ENCODE measurements at places on chromosomes 16 and 17. TPM values are rescaled to one million over a fixed set of nuclear protein-coding genes. Genes with fewer than 3 reads are reported as not detected.
A peak's percentile ranks its signal among the peaks of the same experiment; 100 is the strongest.

- H3K27me3 ChIP-seq, result no peaks in the 10 kb centered on the region
- H3K4me1 ChIP-seq, result no peaks in the 10 kb centered on the region
- no peak overlapping the region for H3K27ac ChIP-seq
- DNase-seq, result no peak
- no peak overlapping the region for H3K4me3 ChIP-seq
- no peaks in the 10 kb centered on the region for H3K36me3 ChIP-seq
These were observed 16.8 kb upstream of the TVP23A start for GRCh38 chr16:10835281-10835931.

- no peaks in the 10 kb centered on the region for H3K27me3 ChIP-seq
- peak; percentile 34 for DNase-seq
- H3K27ac ChIP-seq, result no peak overlapping the region
- no peak overlapping the region for H3K4me3 ChIP-seq
These were observed 674 bp downstream of the TOM1L1 start for GRCh38 chr17:54901230-54901822.

DNA sequence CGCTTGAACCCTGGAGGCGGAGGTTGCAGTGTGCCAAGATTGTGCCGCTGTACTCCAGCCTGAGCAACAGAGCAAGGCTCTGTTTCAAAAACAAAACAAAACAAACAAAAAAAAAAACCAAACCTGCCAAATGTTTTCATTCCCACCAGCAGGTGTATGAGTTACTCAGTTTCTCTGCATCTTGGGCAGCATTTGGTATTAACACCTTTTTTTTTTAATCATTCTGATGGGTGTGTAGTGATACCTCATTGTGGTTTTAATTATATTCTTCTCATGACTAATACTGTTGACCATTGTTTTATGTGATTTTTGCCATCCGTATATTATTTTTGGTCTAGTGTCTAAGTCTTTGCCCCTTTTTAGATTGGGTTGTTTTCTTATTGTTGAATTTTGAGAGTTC is 15.3 kb downstream of the NFATC3 start:
- no peaks in the 10 kb centered on the region for H3K27me3 ChIP-seq
- DNase-seq, result no peak
- peaks cover 2% of the 10 kb centered on the region for H3K4me1 ChIP-seq
- H3K36me3 ChIP-seq, result no peaks in the 10 kb centered on the region
- no peak overlapping the region for H3K4me3 ChIP-seq
- no peak overlapping the region for H3K27ac ChIP-seq

DNA sequence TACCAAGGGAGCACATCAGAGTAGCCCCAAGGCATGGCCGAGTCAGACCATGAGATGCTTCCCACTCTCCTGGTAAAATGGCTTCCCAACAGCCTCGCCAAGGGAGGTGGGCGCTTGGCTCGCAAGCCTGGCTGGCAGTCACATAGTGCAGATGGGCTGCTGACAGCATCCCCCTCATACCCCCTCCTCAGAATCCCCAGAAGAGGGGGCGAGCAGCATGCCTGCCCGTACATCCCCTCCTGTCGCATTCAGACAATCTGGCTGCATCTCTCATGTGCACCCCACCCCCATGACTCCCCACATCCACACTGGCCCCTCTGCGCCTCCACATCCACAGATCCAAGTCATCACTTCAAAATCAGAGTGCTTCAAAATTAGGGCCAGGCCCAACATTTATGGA is 54.0 kb upstream of the CES5A start:
- H3K27ac ChIP-seq, result no peak overlapping the region
- no peaks in the 10 kb centered on the region for H3K27me3 ChIP-seq
- H3K4me1 ChIP-seq, result no peaks in the 10 kb centered on the region
- no peak overlapping the region for H3K4me3 ChIP-seq
- H3K36me3 ChIP-seq, result no peaks in the 10 kb centered on the region
- no peak for DNase-seq

DNA sequence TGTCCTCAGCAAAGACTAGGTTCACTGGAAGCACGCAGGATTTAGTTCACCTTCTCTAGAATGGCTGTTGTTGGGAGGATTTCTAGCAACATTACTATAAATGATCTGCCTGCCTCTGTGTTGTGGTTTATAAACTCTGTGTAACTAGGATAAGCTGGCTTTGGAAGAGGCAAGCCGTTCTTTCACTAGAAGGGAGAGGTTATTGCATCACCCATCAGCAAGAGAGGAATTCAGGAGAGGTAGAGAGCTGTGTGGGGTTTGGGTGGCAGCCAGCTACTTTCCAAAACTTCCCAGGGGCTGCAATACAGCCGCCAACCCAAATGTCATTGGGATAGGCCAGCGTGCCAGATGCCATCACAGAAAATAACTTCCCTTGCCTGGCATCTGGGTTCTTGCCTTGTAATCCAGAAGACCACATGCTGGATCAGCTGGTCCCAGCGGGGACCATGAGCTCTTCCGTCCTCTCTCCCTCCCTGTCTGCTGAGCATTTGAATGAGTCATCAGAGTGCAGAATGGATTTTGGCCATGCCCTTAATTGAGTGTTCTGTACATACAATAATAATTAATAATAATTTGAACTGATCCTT is 95.7 kb upstream of the RBFOX1 start:
- H3K36me3 ChIP-seq, result no peaks in the 10 kb centered on the region
- H3K27me3 ChIP-seq, result no peaks in the 10 kb centered on the region
- H3K4me3 ChIP-seq, result no peak overlapping the region
- H3K4me1 ChIP-seq, result no peaks in the 10 kb centered on the region
- no peak overlapping the region for H3K27ac ChIP-seq

DNA sequence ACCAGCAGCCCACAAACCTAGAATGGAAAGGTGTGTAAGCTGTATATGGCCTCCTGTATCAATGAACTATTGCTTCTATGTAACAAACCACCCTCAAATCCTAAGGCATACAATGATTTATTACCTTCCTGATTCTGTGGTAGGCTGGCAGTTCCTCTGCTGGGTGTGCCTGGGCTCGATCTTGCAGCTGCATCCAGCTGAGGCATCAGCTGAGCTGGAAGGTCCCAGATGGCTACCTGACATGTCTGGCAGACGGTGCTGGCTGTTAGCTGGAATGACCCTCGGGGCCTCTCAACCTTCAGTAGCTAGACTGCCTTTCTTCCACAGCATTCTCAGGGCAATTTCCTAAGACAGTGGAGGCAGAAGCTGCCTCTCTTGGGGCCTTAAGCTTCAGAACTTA is 152.7 kb downstream of the RAB11FIP4 start:
- no peak overlapping the region for H3K4me3 ChIP-seq
- DNase-seq, result no peak
- H3K27ac ChIP-seq, result no peak overlapping the region

- peaks cover 4% of the 10 kb centered on the region for H3K36me3 ChIP-seq
- H3K27me3 ChIP-seq, result no peaks in the 10 kb centered on the region
- H3K4me3 ChIP-seq, result no peak overlapping the region
- DNase-seq, result no peak
- H3K27ac ChIP-seq, result no peak overlapping the region
These were observed 50.5 kb upstream of the ZNF469 start for GRCh38 chr16:88331989-88332920.

DNA sequence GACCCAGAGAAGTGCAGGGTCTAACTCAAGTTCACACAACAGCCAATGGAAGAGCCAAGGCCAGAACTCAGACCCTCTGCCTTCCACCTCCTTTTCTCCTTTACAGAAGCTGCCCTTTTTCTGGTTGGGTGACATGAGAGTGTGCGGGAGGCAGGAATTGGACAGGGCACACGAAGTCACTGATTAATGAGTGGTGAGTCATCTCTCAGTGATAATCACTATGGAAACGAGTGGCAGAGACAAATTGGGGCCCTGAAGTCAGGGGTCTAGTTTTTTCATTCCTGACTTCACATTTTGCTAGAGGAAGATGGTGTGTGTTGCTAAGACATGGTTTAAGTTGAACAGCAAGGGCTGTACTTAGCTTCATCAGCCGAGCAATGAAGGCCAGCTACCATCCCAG is 312.7 kb upstream of the CCL2 start:
- no peak for DNase-seq
- H3K4me1 ChIP-seq, result no peaks in the 10 kb centered on the region
- H3K27me3 ChIP-seq, result no peaks in the 10 kb centered on the region
- H3K27ac ChIP-seq, result no peak overlapping the region

KCNJ12 gene
- 0.29 TPM for total RNA-seq

Measured in H9 (cell line).